Activated CD4-positive, alpha-beta T cell treated with anti-CD3 and anti-CD28 coated beads, Interleukin-2, amount 50 U/mL, for 1 hour (primary cell): ENCODE measurements at places on chromosomes 2 and 18.

DNA sequence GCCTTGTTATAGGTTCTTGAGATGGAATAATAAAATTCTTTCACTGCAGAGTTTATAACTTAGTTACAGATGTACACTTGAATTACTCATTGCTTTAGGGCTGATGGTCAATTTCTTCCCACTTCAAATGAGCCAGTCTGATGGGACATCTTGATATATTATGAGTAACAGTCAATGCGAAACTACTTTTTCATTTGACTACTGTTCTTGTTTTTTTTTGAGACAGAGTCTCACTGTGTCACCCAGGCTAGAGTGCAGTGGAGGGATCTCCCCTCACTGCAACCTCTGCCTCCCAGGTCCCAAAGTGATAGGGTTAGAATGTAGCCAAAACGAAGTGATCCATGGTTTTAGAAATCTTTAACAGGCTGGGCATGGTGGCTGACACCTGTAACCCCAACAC lies 57.1 kb downstream of the ST3GAL5 start:
- no peak for DNase-seq

DNA sequence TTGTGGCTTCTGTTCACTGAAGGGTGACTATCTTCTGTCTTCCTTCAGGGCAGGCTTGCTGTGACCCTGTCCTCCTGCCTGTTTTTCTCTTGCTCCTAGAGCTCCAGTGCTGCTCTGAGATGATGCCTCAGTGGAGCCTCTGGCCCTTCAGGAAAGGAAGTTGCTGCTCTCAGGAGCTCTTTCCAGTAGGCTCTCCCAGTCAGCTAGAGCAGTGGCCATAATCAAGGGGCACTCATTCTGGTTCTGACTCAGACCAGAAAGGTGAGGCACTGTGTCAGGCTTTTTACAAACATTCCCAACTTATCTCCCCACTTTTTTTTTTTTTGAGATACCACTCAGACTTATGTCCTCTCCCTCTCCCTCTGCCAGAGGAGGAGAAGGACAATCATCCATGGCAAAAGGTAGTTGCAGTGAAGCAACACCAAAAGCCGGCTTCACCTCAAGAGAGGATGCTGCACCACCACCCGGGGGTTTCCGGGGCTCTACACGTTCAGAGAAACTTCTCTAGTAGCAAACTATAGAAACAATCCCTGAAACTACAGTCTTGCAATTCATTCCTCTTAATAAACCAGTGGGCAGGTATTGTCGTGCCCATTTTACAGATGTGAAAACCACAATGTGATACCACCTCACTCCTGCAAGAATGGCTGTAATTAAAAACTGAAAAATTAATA lies 115.4 kb downstream of the ACTR3 start:
- no peak for DNase-seq

- DNase-seq: no peak
Measured at GRCh38 chr2:239803766-239804115, 221.4 kb downstream of the NDUFA10 start.

GRCh38 chr2:171745141-171745540 lies 57.9 kb downstream of the DYNC1I2 start:
- DNase-seq: no peak

DNA sequence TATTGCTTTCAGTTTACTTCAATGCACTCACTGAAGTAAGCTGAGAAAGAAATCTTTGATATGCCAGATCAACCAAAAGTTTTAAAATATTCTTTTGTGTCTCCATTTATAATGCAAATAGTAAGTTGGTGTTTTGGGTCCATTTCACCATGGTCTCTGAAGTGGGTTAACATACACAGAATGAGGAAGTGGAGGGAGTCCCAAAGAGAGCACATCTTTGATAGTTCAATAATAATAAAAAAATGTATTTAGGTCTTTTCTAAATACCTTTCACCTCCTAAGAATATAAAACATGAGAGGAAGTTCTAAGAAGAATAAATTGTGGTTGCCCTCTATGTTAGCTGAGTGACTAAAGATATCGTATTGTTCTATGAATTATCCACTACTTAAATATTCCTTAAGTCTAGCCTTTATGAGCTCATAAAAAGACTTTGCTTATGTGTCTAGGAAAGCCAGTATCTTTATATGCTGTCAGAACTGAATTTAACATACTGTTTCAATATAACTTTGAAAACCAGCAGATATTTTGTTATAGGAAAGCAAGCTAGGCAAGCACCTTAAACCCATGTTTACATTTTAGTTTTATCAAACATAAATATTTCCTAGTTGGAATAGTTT lies 148.7 kb upstream of the ZEB2 start:
- DNase-seq: no peak

GRCh38 chr18:7333025-7333562 lies 102.2 kb downstream of the LRRC30 start:
- DNase-seq: no peak

DNA sequence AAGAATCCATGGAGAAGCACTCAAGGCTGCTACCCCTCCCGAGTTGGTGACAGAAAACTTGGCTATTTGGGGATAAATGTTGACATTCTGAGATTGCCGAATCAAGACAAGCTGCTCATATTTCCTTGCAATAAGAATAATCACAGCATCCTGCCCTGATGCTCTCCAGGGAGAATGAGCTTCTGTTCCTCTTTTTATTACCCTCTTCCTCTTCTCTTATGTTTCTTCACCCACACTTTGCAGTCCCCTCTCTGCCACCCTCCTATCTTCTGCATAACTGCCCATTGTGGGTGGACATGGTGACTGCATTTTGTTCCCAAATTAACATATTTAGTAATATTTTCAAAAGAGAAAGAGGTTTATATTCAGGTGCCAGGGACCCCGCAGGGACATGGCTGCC lies 11.9 kb upstream of the MSGN1 start:
- no peak for DNase-seq

- DNase-seq: no peak
Measured at GRCh38 chr2:37060446-37060845, 23.7 kb downstream of the HEATR5B start.

DNA sequence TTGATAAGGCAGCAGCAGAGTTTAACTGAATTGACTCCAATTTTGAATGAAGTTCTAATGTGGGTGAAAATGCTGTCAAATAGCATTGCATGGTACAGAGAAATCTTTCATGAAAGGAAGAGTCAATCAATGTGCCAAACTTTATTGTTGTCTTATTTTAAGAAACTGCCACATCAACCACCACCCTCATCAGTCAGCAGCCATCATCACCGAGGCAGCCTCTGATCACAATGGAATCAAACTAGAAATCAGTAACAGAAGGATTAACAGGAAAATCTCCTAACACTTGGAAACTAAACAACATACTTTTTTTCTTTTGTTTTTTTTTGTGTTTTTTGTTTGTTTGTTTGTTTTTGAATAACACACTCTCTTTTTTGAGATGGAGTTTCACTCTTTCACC lies 9.9 kb downstream of the DNAJC27 start:
- no peak for DNase-seq

GRCh38 chr18:58180172-58180571 lies 136.1 kb downstream of the NEDD4L start:
- DNase-seq: no peak

DNA sequence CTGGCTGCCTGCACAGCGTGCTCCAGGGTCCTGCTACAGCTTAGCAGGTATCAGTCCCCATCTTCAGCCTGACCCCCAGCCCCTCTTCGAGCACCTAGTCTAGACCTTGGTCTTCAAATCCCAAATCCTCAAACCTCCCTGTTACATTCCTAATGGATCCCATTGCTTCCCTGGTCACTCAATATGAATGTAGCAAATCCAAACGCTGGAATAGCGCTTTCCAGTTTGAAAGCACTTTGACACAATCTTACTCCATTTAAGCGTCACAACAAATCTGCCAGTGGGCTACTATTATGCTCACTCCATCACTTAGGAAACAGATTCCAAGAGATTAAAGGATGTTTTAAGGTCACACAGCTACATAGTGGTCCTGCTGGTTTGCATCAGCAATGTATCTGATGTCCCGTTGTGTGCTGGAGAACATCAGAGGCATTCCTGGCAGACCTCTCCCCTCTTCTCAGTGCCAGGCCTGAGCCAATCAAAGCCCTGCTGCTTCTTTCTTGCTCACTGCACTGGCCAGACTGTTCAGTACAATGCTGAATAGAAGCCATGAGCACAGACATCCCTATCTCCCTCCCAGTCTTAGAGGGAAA lies 11.1 kb upstream of the INO80C start:
- no peak for DNase-seq

DNA sequence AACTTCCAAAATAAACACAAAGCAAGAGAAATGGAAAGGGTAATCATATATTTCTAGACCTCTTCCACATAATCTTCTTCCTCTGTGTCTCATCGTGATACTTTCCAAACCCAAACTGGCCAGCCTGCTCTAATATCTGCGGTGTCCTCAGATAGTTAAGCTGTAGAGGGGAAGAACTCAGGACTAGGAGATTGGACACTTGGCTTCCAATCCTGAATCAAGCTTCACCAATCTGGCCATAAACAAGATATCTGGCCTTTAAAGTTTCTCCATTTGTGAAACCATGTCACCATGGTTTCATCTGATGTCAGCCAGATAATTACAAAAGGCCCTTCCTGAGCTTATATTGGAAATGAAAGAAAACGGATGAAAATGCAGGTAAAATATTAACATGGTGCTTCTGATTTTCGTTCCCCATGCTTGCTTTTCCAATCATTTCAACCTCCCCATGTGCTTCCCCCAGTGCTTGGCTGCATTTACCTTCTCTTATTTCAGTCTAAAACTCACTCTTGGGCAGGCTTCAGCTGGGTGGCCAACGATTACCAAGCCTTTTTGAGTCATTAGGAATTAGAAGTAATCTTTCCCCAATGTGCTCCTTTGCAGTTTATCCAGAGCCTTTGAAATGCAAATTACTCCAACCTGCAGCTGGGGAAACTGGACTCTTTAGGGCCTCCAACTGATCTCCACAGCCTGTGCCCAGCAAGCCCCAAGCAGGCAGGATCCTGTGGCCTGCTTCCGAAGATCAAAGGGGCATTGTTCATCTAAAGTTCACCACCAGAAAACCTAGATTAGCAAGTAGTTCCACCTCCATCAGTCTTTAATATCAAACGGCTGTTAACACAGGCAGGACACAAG lies 44.5 kb upstream of the MYCN start:
- DNase-seq: no peak

DNA sequence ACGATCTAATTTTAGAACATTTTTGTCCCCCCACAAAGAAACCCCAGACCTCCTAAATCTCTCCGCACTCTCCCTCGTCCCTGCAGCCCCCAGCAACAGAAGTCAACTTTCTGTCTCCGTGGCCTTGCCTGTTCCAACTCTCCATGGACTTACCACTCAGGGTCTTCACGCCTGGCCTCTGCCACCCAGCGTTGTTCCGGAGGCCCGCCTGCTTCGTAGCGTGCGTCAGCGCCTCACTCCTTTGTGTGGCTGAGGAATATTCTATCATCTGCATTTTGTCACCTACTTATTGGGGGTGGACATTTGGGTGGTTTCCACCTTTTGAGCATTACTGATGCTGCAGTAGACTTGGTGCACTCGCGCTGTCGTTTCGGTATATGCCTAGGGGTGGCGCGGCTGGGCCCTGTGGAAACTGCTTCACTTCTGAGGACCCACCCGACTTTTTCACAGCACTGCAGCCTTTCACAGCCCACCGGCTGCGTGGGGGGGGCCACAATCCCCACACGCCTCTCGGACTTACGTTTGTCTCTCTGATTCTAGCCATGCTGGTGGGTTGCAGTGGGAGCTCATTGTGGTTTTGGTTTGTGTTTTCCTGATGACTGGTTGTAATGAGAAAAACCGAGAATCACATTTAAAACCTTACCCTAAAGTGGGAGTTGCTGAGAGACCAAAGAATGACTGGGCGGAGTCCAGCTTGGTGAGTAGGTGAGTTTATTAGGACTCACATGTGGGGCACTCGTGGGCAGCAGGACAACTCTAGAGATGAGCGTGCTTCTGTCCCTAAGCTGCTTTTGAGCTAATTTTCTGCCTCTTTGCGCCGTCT lies 1.4 kb upstream of the HSBP1L1 start:
- peak; percentile 54 for DNase-seq

DNA sequence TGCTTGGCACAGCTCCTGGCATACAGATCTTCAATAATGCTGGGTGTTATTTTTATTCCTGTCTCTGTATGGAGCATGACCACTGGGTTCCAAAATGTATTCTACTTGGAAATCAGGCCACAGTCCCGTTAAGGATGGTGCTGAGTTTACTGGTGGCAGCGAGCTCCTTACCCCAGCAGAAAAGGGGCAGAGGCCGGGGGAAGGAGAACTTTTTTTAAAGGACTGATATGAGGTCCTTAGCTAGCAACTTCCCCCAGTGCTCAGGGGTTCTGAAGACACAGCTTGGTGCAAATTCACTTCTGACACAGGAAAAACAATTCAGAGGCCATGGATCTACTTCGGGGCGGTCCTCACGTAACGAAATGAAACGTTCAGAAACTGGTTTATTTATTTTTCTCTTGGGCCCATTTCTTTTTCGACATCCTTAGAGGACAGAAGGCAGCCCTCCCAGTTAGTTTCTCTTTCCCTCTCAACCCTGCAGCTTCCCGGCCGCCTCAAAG lies 872 bp downstream of the RDH14 start:
- no peak for DNase-seq

- DNase-seq: no peak
Measured at GRCh38 chr2:237345891-237346640, 67.9 kb downstream of the COL6A3 start.

GRCh38 chr2:112144966-112145365 lies 6.8 kb downstream of the FBLN7 start:
- no peak for DNase-seq

GRCh38 chr2:211487733-211488132 lies 931.3 kb downstream of the CPS1 start:
- DNase-seq: no peak

DNA sequence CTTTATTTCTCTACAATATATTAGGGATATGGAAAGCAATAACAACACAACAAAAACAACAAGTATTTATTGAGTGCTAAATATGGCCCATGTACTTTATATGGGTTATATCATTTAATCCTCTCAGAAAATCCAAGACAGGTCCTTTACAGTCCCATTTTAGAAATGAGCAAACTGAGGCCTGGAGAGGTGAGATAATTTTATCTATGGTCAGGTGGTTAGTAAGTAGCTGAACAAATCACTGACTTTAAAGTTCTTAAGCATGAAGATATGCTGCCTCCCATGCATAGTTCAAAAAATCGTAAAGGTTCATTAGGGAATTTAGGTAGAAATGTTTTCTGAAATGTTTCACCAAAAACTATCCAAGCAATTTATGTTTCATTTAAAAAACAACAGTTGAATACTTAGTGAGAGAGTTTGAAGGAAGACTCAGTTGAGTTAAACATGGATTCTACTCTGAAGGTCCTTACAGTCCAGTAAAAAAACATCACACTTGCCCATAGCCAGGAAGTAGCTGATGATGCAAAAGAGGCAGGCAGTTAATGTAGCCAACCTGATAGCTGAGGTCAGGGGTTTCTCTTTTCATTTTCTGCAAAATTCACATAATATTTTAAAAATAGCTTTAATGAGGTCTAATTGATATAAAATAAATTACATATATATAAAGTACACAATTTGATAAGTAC lies 7.6 kb upstream of the NFE2L2 start:
- no peak for DNase-seq

DNA sequence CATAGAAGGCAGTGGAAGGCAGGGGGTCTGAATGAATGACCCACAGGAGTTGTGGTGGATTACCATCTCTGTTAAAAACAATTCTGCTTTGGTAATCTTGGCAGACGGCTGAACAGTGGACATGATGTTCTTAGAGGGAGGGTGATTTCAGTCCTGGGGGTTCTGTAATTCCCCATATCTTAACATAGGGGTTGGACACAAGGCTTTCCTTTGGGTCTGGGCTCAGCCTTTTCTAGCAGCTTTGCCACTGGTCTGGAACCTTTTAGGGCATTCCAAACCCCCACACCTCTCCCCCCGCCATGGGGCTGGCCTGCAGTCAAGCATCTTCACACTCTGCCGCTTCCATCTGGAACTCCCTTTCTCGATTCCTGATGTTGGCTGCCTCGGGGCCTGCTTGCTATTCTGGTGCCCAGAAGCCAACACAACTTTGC lies 50.3 kb downstream of the RPL37A start:
- no peak for DNase-seq
